ENCODE measurements at places on chromosomes 5 and 9.

DNA sequence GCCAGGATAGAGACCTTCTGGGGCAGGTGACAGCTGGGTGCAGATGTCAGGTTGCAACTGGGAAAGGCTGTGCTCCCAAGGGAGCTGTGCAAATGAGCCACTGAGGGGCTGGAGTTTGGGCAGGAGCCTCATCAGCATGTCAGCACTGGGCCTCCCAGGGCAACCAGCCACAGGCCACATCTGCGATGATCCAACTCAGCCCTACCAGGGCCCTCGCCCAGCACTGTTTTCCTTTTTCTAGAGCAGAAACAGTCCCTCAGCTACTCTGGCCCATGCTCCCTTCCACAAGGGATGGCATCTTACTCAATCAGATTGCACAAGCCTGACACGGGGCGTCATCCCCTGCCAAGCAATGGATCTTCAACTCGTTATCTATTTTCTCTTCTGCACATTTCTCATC is 24.8 kb downstream of the NIPAL4 start:
- peak; percentile 46 for DNase-seq

- DNase-seq = no peak
Measured at GRCh38 chr9:131611586-131612315, 66.4 kb downstream of the PRRT1B start.

DNA sequence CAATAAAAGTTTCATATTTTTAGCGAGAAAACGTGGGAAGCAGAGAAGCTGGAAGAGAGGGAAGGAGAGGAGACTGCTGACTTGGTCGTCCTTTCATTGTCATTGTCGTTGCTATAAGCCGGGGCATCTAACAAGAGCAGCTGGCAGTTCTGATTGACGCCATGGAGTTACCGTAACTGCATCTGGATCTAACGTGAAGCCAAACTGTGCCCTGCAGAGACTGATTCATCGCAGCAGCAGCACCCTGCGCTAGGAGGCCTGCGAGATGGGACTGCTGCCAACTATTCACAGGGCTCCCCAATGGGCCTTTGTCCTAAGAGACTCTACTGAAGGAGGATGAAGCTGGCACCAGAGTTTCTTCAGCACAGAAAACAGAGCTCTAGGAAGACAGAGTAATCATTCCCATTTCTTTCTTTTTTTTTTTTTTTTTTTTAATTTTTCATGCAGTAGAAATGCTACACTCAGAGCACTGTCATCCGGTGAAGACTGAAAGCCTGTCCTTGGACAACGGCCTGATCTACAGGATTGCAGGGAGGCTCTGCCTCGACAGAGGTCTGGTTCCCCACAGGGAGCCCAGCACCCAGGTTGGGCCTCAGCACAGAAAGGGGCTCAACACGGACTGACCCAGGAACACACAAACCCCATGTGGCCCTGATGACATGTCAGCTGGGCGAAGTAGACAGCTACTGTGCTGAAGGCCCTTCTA is 47.8 kb downstream of the RETREG1 start:
- no peak for DNase-seq

- no peak for DNase-seq
Measured at GRCh38 chr5:143957455-143957854, 145.5 kb downstream of the HMHB1 start.

DNA sequence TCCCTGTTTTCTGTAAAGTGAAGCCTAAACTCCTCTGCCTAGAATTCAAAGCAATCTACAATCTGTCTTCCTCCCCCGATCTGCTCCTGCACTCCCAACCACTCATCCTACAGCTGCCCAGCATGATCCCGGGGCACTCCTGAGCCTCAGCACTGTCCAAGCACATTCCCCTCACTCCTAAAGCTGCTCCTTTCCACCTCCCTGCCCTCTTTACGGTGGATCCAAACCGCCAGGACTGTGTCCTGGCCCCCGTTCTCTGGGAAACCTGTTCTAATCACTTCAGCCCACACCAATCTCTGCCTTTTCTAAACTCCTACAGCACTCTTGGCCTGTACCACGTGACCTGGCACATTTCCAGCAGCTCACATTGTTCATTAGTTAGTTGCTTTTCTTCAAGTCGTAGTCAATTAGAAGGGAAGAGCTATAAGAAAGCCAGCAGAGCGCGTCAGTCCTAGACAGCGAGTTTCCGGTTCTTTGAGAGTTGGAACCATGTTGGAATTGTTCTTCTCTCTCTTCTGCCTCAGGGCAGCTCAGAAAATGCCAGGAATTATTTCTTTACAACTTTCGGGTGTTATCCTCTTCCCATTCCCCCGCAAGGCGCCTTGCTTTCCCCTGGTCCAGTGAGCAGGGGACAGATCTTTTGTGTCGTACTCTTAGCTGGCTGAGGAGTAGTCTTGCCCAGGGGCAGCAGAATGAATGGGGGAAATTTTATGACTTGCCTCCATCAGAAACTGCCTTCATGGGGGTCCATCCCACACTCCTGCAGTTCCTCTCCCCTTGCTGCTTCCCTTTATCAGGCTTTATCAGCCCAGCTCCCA is 60.7 kb downstream of the NRG2 start:
- DNase-seq = no peak

DNA sequence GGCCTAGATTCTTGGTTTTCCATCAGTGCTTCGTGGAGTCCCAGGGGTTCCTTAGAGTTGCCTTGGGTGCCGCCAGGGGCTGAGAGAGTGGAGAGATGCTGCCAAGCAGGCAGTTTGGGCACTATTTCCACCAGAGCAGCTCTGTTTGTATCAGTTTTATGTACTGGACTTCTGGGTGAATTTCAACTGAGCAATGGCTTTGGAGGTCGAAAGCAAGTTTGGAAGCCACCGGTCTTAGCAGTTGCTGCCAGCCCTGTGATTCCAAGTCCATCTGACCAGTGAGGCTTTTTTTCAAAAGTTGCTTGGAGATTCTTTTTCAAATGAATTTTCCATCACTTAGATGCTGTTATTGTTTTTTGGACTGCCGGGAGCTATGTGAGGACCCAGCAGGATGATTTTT is 68.5 kb downstream of the ANGPTL2 start:
- no peak for DNase-seq

GRCh38 chr5:58842852-58843251 is 260.0 kb downstream of the RAB3C start:
- DNase-seq = no peak

- no peak for DNase-seq
Measured at GRCh38 chr9:111961009-111961408, 64.4 kb downstream of the UGCG start.

GRCh38 chr9:26949637-26950069 is 2.6 kb upstream of the PLAA start:
- no peak for DNase-seq

- DNase-seq = no peak
Measured at GRCh38 chr5:95035891-95036685, 248.8 kb downstream of the MCTP1 start.

DNA sequence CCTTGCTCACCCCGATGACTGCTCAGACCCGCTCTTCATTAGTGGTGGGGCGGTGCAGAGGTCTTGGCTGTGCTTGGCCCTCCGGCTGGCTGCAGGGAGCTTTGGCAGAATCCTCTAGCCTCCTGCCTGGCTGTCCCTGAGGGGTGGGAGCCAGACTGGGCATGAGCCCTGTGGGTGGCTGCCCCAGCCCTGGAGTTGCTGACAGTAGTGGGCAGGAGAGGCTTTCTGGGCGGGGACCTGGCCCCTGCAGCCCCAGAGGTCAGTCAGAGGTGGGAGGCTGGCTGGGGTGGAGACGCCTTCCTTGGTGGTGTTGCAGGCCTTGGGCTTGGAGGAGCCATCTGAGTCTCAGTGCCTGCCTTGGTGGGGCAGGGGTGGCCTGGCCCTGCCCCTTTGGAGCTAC is 146.0 kb downstream of the RXRA start:
- DNase-seq = no peak

- no peak for DNase-seq
Measured at GRCh38 chr9:129665389-129665775, at the start of gene PRRX2. Gene PRRX2 (plus strand): TSS chr9:129665647. CDS start chr9:129665868, 221 bp downstream.

DNA sequence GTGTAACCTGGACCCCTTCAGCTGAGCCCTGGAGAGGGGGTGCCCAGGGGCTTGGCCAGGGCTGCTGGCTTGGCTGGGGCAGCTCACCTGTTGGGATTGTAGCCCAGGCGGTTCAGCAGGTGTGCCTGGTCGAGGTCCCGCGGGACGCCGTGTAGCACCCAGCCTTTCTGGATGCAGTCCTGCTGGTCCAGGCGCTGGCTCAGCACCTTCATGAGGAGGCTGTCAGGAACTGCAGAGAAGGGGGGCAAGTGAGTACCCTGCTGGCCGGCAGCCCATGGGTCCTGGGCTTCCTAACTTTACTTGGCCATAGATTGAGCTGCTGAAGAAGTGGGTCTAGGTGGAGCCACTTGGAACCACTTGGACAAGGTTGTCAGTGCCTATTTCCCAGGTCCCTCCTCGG is 85.5 kb downstream of the AK8 start:
- no peak for DNase-seq

GRCh38 chr9:93024986-93025630 is 33.4 kb upstream of the SUSD3 start:
- DNase-seq = no peak

GRCh38 chr9:137423514-137424291 is 510 bp downstream of the NOXA1 start:
- DNase-seq = no peak

GRCh38 chr5:167057665-167058064 is 1233.8 kb upstream of the WWC1 start:
- no peak for DNase-seq

GRCh38 chr9:136950656-136951276 is 1.3 kb upstream of the LCN12 start:
- DNase-seq = no peak

DNA sequence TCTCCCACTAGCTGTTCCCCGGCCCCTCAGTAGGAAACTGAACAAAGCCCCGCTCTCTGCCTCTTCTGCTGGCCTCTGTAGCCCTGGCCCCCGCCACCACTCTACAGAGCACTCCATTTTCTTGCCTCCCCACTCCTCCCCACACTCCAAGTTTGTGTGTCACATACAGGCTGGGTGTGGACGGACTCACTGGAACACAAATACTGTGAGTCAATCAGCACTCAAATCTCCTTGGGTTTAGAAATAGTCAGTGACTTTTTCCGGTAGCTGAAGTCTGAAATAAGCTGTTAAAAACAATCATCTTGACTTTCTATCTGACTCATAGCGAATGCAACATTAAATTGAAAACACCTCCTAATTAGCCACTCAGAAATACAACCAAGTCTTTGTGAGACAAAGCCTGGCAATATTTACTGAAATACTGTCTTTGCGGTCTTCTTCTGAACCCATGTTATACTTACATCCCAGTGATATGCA is 122.5 kb downstream of the LHFPL2 start:
- no peak for DNase-seq

- no peak for DNase-seq
Measured at GRCh38 chr5:103031607-103032006, 88.3 kb downstream of the GIN1 start.

DNA sequence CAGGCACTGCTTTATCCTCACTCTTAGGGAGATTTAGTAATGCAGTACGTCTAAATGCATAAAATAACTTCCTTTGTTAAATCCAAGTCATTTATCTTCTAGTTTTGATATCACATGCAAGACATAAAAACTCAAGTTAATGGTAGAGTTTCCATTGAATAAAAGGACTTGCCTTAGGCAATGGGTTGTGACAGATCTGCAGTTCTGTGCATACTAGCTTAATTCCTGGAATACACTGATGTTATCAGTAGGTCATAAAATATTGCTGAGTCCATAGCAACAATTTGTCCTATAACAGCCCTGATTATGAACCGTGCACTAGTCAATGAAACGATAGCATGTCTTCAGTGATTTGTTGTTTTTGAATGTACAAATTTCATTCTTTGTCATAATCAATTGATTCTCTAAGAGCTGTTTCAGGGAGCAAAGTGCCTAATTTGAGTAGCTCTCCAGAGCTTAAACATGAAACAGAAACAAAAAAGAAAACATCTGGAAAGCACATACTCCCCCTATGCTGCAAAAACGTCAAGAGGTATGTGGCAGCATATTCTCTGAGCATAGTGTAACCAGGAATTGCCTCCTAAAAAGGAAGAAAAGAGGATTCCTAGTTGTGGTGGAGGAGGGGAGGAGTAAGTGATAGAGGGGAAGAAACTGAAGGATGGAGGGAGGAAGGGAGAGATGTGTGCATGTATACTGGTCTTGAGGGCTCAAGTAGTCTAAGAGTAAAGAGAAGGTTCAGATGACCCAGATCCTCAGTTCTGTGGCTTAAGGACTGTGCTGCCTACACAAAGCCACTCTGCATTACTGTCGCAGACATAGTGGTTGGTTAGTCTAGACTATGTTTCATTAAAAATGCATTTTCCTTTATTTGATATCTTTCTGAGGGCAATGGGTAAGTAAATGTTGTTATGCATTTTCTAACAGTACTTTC is 589.2 kb downstream of the PRR16 start:
- DNase-seq = no peak

- no peak for DNase-seq
Measured at GRCh38 chr5:63247651-63248050, 669.0 kb downstream of the LRRC70 start.

DNA sequence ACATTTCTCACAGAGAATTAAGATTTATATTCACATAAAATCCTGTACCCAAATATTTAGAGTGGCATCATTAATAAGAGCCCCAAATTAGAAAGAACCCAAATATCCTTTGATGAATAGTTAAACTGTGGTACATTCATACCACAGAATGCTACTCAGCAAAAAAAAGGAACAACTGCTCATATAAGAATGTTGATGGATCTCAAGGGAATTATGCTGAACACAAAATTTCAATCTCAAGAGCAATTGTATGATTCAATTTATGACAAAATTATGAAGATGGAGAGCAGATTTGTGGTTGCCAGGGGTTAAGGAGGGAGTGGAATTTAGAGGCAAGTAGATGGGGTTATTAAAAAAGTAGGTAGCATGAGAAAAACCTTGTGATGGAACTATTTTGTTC is 4.5 kb upstream of the PAIP1 start:
- DNase-seq = no peak

DNA sequence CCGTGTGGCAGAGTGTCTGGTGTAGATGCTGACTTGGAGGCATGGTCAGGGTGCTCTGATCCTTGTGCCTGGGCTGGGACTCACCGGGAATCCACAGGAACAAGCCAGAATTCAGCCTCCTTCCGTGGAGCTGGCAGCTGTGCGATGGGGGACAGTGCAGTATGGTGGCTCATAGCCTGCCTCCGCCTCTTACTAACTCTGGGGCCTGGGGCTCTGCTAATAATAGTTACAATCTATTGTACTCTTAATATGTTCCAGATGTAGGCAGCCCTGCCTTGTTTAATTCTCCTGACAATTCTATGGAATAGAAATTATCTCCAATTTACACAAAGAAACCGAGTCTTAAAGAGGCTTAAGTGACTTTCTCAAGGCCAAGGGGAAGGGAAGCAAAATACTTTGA is 77.6 kb downstream of the PCDH1 start:
- no peak for DNase-seq

DNA sequence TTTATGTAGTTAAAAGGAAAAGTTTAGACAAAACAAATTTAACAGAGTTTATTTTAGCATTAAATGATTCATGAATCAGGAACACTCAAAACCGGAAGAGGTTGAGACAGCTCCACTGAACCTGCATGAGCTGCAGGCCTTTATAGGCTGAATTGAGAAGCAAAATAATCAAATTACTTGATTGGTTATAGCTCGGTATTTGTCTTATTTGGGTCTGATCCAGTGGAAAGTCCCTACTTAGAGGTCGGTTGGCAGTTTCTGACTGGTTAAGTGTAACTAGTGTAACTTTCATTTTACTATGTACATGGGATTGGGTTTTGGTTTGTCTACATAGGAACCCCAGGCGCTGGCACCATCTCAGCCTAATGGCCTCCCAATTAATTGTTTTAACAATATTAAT is 74.1 kb upstream of the PIK3R1 start:
- DNase-seq = no peak

GRCh38 chr5:135136546-135136945 is 102.5 kb upstream of the PITX1 start:
- DNase-seq = no peak

- no peak for DNase-seq
Measured at GRCh38 chr9:36902080-36902716, 131.9 kb downstream of the PAX5 start.

All from AG09309 (cell line).